ENCODE measurements at places on chromosomes 11 and 22.

GRCh38 chr22:27597703-27598444 lies 203.7 kb downstream of the MN1 start:
- DNase-seq: no peak

DNA sequence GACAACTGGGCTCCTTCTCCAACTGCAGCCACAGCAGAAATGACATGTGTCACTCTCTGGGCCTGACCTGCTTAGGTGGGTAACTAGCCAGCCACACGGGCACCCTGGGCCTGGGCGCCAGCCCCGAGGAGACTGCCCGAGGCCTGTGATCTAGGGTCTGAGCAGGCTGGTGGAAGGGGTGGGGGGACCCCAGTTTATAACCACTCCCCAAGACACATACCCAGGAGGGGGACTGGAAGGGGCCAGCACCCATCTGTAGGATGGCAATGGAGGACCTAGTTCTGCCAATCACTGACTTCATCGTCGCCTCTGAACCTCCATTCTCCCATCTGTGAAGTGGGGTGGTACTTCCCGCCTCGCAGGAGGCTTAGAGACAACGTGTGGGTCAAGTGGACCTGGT lies 16.1 kb downstream of the CD5 start:
- no peak for DNase-seq

DNA sequence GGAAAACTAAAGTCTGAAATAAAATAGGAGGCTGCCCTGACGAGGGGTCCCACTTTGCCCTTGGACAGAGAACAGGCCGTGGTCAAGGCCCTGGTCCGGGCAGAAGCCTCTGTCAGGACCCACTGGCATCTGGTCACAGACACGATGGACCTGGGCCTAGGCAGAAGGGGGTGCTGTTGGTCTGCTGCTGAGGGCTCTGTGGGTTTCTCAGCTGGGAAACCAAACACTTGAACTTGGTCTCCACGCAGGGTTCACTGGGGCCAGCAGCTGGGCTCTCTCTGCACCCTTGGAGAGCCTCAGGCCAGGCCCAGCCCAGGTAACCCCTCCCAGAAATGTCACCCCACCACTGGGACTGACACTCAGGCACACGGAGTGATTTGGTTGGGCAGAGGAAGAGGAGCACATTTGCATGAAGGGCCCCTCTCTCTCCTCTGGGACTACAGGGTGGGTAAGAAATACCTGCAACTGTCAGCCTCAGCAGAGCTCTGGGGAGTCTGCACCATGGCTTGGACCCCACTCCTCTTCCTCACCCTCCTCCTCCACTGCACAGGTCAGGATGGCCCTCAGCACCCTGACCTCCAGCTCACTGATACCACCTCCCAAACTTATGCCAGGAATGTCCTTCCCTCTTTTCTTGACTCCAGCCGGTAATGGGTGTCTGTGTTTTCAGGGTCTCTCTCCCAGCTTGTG lies 48.1 kb upstream of the TOP3B start:
- no peak for DNase-seq

GRCh38 chr11:63858628-63859550 lies 20.0 kb downstream of the MARK2 start:
- DNase-seq: no peak

DNA sequence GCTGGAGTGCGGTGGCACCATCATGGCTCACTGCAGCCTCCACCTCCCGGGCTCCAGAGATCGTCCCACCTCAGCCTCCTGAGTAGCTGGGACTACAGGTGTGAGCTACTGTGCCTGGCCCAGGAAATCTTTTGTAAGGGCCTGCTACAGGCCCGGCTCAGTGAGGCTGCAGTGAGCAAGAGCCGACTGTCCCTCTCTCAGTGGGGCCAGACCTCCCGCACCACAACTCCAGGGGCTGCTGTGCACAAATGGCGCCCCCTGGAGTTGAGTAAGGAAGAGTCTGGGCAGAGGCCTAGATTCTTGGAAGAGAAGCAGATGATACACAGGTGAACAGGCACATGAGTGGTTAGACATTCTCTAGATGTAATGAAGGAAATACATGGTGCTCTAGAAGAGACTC lies 7.0 kb downstream of the SERHL2 start:
- no peak for DNase-seq

DNA sequence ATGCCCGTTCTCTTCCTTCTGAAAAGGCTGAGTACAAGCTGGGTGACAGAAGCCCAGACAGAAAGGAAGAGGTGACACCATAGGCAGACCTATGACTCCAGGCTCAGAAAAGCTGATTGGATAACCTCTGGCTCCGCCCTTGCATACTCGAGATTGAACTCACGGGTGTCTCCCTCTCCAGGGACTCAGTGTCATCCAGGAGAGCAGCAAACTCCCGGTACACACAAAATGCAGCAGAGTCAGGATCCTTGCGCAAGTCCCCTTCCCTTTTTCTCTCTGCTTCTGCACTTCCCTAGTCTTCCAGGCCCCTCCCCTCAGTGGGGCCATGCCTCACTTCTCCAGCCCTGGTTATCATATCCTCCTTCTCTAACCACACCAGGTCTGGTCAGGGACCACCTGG lies 9.8 kb downstream of the SCN4B start:
- DNase-seq: no peak
